ENCODE measurements at places on chromosomes 2 and 18.
A peak's percentile ranks its signal among the peaks of the same experiment; 100 is the strongest.

DNA sequence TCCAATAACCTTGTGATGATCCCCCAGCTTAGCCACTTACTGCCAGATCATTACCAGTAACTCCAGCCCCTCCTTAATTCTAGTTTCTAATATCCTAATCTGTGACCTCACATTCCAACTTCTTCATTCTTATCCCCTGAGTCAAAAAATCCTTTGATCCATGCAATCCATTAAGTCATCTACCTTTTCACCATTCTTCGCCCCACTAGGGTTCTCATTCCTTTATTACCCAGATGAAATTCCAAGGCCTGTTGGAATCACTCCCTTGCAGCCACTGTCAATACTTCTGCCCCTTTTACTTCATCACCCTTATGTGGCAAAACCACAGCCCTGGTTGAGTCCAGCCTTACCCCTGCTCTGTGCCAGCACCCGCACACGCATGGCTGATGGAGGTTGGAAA lies 20.3 kb upstream of the IL36G start:
- DNase-seq: no peak

DNA sequence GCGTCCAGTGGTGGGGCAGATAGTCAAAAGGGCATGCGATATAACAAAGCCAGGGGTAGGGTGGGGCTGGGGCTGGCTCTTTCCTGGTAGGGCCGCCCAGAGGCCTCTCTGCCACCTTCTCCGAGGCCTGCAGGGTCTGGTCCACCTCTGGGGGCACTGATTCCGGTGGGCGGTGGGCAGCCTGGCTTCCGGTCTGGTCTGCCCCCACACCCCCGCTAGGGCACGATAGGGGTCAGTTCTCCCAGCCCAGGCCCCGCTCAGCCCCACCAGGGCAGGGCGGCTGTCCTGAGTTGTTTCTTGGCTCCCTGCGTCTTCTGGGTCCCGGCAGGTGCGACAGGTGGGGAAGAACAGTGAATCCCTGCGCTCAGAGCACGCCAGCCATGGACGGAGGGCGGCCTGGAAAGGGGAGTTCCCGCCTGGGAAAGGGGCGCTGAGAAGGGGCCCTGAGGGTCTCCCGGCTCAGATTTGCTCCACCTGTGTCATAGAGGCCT lies 707 bp upstream of the ERFE start:
- DNase-seq: no peak

- no peak for DNase-seq
Observed at GRCh38 chr2:68837861-68838341, 33.3 kb downstream of the BMP10 start.

DNA sequence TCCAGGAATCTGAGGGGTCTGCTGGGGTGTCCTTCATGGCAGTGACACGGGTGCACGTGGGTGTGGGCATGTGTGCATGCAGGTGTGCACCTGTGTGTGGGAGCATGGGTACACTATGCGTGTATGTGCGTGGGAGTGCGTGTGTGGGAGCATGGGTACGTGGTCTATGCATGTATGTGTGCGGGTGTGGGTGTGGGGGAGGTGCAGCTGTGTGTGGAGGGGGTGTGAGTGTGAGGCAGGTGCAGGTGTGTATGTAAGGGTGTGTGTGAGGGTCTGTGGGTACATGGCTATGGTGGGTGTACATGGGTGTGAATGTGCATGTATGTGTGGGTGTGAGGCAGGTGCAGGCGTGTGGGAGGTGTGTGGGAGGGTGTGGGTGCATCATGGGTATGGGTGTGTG lies 36.3 kb downstream of the EIPR1 start:
- DNase-seq: no peak

GRCh38 chr18:13453714-13454113 lies 235.2 kb downstream of the LDLRAD4 start:
- no peak for DNase-seq

DNA sequence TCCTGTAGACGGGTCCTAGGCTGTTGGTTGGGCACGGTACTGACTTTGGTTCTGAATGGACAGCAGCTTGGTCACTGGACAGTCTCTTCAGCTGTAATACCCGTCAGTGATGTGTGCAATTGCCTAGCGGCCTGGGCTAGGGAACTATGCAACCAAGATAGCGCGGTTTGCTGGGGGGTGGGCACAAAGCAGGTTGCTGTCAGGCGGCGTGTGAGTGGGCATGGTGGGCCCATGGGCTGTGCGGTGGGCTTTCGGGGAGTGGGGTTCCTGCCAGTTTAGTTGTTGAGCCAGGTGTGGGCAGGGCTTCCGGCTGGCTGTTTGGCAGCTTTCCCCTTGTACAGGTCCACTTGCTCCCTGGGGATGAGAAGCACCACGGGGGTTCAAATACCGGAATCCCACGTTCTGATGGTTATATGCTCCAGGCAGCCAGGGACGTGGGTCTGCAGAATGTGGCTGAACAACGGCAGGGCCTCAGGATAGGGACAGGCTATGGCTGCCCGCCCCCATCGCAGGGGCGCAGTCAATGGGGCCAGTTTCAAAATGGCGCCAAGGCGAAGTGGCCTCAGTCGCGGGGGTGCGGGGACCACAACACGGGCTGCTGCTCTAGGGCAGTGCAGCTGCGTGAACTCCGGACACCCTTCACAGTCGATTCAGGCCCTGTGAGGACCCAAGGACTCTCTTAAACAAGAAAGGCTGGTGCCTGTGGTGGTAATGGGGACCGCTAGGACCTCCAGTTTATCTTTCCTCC lies 407.5 kb upstream of the FIGN start:
- DNase-seq: no peak

DNA sequence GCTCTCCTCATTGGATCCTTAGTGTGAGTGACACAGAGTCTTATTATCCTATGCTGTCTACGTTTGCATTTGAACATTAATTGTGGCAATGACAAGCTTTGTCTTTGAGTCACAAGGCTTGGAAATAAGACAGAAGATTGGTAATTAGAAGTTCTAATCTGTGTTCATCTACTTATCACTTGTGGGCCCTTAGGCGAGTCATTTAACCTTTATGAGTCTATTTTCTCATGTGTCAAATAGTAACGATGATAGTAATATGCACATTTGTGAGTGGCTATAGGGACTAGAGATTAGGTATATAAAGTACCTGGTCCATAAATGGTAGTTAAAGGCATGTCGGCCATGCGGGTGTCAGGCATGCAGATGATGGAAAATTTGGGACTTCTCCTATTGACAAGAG lies 105.6 kb upstream of the NABP1 start:
- no peak for DNase-seq

- DNase-seq: no peak
Observed at GRCh38 chr2:152418688-152419087, 83.7 kb downstream of the FMNL2 start.

DNA sequence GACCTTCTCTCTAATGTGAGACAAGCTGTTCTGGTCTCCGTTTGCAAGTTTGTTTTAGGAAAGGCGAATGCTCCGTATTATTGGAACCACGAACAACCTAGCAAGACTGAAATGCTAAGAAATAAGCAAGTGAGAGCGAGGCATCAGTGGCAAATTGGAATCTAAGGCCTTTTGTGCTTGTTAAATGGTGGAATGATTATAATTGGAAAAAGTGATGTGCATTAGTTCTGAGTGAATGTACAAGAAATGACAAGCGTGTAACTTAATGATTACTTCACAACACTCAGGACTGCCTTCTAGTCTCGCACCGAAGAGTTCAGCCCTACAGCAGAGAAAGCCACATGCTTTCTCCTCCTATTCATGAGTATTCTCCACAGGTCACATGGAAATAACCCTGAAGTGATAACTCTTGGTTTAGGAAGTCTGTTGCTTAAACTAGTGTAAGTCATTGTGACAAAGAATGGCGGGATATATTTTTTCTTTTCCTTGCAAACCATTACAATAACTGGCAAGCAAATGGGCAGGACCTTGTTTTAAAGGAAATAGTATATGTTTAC lies 392.2 kb upstream of the FIGN start:
- DNase-seq: no peak

DNA sequence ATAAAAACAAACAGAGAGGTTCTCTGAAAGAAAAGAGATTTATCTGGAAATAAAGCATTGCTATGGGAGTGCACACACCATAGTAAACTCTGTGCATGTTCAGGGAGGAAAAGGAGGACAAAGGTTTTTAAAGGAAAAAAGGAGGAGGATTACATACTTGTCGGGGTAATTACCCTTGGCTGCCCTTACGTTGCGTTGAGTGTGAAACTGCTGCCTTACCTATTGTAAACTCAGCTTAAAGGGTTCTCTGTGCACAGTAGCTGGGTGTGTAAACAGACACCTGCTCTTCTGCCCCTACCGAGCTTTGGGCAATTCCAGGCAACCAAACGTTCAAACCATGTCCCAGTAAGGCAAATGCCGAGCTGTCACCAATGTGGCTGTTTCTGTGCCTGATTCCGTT lies 29.6 kb upstream of the PXDN start:
- DNase-seq: no peak

- DNase-seq: peak; percentile 72
Observed at GRCh38 chr2:6977113-6977741, 60.0 kb downstream of the RNF144A start.

- DNase-seq: no peak
Observed at GRCh38 chr2:222878301-222878876, 17.6 kb downstream of the ACSL3 start.

DNA sequence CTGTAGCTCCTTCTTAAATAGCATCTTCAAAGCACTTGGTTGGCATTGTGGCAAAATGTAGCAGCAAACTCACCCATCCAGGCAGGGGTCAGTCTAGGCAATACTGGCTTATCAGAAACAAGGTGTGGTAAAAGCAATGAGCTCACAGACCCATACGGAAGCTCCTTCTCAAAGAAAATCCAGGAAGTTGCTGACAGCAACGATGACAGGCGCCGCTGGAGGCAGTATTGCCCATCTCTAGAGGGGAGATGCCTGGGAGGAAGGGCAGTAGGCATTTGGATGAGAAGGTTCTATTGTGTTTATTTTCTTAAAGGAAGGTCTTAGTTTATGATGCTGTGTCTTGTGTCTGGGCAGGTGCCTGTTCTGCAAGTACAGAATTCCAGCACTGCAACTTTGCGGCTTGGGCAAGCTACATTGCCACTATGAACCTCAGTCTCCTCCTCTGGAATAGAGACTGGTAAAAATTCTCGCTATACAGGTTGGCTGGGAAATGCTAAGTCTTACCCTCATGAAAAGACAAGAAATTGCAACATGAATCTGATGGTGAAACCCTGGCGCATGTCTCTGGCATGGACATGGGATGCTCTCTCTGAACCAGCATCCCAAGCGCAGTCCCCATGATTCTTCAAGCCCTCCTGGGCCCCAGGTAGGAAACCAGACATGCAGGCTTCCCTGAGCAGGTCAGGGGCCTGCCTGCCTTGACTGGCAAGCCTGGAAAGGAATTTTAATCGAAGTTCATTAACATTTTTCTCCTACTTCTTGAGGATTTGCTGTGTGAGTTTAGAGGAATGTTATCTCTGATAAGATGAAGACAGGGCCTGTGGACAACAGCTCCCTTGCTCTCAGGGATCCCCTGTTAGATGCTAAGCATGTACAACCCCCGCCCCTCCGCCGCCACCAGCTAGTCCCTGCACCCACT lies 156.0 kb downstream of the TFCP2L1 start:
- no peak for DNase-seq

DNA sequence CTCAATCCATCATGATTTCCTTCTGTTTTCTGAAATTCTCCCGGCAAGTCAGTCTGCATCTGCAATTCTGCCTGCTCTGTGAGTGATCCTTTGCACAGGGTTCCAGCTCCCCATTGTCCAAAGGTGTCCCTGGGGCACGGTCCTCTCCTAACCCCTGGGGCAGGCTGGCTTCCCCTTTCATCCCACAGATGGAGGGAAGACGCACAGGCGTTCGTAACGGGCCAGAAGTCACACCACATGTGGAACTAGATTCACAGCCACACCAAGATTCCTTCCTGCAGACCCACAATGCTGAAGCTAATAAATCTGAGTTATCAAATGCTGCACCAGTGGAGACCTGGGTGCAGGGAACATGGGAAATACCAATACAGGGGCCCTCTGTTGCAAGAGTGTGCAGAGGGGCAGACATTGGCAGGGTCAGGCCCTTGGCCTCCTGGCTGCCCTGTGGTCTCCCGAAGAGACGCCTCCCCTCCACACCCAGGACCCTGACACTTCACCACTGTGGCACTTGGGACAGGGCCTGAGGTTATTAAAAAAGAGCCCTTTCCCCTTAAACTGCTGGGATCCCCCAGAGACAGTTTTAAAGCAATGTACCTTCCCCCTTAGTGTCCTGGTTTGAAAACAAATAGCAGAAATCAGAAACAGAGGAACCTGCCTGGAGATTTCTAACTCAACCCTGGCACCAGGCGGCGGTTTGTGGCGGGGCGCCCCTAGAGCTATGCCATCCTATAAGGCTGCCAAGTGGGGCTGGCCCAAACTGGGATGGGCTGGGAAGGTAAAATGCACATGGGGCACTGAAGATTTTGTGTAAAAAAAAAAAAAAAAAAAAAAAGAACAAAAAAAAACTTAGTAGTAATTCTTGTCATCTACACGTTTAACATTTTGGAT lies 15.4 kb downstream of the ZNF516 start:
- DNase-seq: no peak

- no peak for DNase-seq
Observed at GRCh38 chr2:159677654-159678053, 34.7 kb upstream of the MARCHF7 start.

DNA sequence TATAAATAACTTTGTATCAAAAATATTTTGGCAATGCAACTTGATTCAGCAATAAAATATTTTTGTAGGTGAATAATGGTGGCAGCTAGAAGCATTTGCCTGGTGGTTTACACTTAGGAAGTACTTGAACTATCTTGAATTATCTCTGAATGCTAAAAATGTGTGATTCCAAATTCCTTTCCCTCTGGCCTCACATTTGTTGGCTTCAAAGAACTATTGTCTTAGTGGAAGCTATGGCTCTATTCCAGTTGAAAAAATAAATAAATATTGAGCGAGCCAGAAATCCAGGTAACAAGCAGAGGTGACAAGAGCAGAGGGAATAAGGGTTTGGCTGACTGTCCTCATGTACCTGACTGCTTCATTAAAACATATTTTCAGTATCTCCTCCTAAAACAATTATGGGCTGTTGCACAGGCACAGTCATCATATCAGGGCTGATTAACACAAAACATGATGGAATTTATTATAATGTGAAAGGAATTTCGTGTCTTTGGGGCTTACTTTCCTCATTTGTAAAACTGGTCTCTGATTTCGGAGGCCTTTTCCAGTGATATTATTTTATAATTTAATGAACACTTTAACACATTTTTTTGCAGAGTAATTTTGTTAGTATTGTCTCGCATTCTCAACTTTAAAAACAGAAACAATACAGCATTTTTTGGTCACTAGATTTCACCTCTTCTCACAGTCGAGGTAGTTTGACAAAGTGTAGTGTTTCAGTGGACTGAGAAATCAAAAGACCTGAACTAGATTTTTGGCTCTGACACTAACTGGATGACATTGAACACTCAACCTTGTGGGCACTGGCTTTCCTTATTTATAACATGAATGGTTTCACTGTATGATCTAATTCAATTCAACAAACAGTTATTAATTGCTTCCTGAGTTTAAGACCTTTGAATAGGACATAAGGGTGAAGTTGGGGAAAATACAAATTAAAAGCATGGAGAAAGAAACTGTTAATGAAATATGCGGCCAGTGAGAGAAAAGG lies 7.8 kb upstream of the CAVIN2 start:
- DNase-seq: no peak

GRCh38 chr2:122132147-122132691 lies 376.8 kb downstream of the TSN start:
- no peak for DNase-seq

Measured in left hindlimb (tissue), 1 donor.